ENCODE measurements at places on chromosomes 3 and 15. TPM values are rescaled to one million over a fixed set of nuclear protein-coding genes. Genes with fewer than 3 reads are reported as not detected.

- no peak for DNase-seq
Measured at GRCh38 chr3:177426878-177427495, 229.7 kb upstream of the TBL1XR1 start.

The PTPRG gene
- polyA plus RNA-seq = 9.2 TPM

The GLDN gene
- 0.71 TPM for polyA plus RNA-seq

The FBXW12 gene
- not detected for polyA plus RNA-seq

DNA sequence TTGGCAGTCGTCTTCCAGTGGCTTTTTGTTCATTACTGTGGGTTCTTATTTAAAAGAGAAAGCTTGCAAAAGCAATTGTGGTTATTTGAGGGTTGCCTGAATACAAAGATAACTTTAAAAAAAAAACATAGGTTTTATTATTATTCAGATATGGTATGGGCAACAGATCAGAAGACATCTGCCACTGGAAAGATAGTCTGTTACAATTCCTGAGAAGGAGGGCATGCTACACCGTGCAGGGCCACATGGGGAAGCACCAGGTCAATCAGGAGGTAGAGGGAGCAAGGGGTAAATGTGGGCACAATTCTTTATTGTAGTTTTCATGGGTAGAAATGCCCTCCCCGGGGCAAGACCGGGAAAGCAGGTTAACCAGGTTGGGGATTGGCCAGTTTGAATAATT, 46.5 kb downstream of the BBS4 start:
- DNase-seq = no peak

The TMEM212 gene
- not detected for polyA plus RNA-seq

The NR2F2 gene
- 42.5 TPM for polyA plus RNA-seq

The ATG3 gene
- 62.7 TPM for polyA plus RNA-seq

DNA sequence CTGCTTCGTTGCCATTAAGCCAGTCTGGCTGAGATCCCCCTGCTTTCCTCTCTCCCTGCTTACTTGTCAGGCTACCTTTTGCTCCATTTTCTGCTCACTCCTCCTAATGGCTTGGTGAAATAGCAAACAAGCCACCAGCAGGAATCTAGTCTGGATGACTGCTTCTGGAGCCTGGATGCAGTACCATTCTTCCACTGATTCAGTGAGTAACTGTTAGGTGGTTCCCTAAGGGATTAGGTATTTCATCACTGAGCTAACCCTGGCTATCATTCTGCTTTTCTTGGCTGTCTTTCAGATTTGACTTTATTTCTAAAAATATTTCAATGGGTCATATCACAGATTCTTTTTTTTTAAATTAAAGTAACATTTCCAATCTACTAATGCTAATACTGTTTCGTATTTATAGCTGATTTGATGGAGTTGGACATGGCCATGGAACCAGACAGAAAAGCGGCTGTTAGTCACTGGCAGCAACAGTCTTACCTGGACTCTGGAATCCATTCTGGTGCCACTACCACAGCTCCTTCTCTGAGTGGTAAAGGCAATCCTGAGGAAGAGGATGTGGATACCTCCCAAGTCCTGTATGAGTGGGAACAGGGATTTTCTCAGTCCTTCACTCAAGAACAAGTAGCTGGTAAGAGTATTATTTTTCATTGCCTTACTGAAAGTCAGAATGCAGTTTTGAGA, 25.0 kb downstream of the CTNNB1 start:
- no peak for DNase-seq

The MCF2L2 gene
- polyA plus RNA-seq = 0.32 TPM

DNA sequence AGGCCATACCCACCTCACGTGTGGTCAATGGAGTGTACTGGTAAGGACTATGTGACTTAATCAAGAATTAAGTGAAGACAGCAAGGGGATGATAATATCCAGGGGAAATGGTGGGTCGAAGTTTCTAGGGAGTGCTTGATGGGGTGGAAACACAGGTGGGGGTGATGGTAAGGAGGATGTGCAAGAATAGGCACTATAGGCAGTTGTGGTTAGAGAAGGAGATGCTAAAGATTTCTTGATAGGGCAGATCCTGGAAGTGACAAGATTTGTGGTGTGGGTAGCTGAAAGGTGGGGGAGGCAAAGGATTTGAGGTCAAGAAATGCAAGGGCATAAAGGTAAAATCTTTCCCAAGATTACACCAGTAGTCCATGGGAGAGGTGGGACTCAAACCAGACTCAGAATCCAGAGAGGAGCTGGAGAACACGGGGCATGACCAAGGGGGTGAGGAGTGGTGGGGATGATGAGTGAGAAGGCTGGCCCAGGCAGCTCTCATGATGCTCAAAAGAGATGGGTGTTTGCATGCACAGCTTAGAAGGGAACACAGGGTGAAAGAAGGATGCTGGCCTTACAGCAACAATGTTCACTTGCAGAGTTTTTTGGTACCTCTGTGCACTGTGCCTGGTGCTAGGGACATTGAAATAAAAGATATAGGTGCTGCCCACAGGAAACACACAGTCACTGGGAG, 78.4 kb downstream of the CCR1 start:
- DNase-seq = no peak

DNA sequence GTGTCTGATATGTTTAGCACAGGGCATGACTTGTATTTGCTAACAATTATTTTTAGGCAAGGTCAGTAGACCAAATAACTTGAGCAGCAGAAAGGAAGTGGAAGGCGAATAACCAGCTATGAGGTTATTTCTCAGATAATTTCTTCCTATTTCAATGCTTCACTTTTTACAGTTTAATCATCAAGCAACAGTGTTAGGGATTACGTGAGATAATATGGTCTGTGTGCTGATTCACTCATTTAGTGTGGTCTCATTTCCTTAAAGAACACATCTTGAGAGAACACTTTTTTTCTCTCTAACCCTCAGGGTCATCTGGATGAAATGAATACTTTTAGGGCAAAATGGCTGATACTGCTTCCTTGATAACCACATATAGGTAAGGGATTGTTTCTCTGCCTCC, 126.0 kb upstream of the CCNL1 start:
- no peak for DNase-seq

- DNase-seq = no peak
Measured at GRCh38 chr3:57080171-57080570, 19.7 kb downstream of the SPATA12 start.

- DNase-seq = no peak
Measured at GRCh38 chr3:153137626-153138025, 24.4 kb upstream of the RAP2B start.

The MESP2 gene
- polyA plus RNA-seq = 0.24 TPM

The FSTL1 gene
- polyA plus RNA-seq = 31.1 TPM

GRCh38 chr3:133949438-133949837, 53.8 kb upstream of the RAB6B start:
- no peak for DNase-seq

DNA sequence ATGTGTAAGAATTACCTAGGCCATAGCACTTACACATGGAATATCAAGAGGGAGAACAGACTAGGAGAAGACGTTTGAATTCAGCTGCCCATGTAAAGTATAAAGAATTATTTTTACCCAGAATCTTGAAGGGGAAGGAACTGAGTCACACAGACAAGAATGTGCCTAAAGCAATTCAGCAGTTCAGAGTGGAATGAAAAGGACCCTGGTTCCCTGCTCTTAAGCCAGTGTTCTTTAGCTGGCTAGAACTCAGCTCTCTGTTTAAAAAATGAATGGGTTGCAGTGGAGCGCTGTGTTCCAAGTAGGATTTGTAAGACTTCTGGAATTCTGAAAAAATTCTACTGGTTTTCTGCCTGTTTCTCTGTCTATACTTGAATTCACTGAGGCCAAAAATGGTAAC, 440.2 kb downstream of the LPP start:
- DNase-seq = no peak

The NMNAT3 gene
- polyA plus RNA-seq = 13.8 TPM

DNA sequence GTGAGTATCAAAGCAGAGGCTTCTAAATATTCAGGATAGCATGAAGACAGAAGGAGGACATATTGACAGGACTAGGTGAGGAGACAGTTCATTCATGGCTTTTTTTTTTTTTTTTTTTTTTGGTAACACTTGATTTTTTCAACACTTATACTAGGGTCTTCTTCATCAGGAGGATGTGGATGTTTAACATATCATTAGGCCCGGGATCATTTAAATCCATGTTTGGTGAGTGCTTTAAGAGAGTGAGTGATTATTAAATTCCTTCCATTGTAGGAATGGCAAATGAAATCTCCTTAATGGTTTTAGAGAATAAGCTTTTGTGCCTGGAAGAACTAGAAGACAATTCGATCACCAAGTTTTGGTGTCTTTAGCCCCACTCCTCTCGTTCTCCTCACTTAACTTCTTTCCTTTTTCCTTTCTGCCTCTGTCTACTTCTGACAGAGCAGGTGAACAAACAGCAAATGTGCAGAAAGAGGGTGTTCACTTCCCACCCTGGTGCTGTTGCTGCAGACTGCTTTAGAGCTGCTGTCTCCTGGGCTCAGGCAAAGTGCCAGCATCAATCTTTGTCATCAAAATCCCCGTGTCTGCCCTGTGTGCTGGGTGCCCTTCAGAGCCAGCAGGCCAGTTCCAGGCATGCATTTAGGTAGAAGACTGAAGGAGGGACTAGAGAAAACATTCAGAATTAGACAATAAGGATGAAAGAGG, 35.6 kb upstream of the RAB11A start:
- no peak for DNase-seq

The OCA2 gene
- polyA plus RNA-seq = 0.45 TPM

- no peak for DNase-seq
Measured at GRCh38 chr3:137035631-137036030, 77.8 kb downstream of the IL20RB start.

DNA sequence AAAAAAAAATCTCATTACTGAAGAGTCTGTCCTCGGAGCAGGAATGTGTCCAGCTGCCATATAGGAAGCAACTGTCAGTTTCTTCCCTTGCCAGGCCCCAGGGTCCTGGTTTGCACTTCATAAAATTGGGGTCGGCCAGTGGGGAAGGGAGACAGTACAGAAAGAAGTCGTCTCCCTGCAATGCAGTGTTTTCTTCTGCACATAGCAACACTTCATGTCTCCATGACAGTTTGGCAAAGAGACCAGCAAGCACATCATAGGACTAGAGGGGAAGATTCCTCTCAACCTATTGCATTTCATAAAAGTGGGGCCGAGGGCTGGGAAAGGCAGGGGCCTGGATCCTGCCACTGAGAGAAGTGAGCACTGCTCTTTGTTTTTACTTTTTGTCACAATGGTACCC, 138.2 kb upstream of the HACD2 start:
- no peak for DNase-seq

DNA sequence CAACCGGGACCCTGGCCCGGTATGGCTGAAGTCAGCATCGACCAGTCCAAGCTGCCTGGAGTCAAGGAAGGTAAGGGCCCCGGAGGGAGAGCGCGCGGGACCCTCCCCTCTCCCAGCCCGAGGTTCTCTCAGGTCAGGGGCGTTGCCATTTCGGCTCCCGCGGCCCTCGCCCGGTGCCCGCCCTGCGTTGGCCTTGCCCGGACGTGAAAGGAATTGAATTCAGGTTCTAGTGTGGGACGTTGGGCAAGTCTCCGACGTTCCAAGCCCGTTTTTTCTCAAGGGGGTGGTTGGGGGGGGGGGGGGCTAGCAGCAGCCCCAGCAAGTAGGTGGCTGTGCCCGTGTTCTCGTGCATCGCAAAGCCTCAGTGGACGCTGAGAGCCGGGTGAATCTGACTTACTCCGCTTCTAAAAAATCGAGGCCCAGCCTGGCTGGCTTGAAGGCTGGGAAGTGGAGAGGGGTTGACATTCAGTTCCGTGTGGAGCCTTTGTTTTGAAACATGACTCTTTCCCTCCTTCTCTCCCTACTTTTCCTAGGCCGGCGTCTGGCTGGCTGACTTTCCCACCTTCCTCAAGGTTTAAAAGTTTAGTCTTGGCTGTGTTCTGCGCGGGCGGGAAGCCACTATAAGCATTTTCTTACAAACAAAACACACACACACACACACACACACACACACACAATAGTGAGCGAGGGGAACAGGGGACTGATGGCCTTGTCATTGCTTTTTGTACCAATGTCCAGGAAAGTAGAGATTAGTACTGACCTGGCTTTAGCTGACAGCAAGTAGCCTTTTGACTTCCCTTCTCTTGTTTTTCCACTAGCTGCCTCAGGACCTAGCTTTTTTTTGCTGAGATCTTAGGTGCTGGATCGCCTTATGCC, at the start of gene UTS2B:
Gene UTS2B (minus strand): TSS at position 873 of the 876 bp plus-strand sequence. CDS start 48,337 bp downstream, outside the sequence.
- DNase-seq = peak; percentile 90

GRCh38 chr15:31440754-31441311, 114.2 kb downstream of the KLF13 start:
- DNase-seq = peak; percentile 88

- DNase-seq = no peak
Measured at GRCh38 chr3:138497851-138498250, 63.4 kb downstream of the ESYT3 start.

- no peak for DNase-seq
Measured at GRCh38 chr15:91992945-91993344, 139.4 kb downstream of the SLCO3A1 start.

The DNASE1L3 gene
- polyA plus RNA-seq = 27.5 TPM

DNA sequence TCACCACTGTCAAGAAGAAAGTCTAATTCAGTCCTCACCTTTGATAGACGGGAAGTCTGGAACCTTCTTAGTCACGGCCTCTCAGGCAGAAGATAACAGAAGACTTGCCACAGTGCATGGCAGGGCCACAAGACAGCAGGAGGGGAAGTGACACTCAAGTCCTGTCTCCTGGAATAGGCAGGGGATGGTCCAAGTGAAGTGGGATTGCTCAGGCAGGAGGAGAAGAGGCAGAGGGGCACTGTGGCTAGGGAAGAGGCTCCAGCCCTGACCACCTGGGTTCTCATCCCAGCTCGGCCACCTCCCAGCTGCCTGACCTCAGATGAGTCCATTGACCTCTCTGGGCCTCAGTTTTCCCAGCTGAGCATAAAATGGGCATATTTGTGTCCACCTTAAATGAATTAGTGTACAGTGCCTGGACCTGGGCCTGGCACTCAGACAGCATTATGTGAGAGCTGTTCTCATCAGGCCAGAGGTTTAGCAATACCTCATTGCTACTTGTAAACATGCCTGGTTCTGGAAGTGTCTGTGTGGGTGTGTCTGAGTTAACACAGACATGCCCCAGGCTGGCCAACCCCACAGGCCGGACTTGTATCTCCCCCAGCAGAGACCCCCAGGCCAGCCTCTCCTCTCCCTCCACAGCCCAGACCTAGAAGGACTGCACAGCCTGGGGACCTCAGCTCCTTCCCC, 11.5 kb upstream of the PCSK6 start:
- no peak for DNase-seq

The ZPLD1 gene
- polyA plus RNA-seq = not detected

DNA sequence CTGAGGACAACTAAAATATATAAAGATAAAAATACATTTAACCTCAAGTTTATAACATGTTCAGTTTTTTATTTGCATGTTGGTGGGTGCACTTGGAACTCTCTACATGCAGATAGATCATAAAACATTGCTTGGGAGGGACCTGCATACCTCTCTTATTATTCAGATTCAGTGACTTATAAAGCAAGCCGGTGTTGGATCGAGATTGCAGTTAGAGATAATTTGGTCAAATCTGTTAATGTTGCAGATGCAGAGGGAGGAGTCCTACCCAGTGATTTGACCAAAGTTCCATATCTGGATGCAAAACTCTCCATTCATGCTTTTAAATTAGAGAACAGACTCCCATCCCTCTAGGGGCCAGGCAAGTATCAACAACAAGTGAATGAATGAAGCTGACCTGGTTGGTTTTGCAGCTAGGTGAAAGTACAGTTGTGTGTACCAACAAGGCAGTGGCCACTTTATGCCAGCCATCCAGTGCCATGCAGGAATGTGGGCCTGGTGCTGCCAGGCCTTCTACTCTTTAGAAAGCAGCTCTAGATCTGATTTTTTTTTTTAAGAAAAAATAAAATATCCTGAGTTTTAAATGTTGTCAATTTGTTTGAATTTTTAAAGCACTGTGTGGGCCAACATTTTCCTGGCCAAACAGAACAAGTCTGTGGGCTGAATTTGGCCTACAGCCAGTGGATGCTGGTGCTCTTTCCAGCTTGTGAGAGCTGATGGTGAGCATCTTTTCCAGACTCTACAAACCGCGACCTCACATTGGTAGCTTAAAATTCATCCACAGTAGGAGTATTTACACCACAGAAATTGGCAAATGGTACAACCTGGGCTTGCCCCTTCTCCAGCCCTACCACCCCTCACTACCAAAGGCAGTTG, 12.3 kb downstream of the CDIN1 start:
- DNase-seq = no peak
